Adrenal gland (tissue), 19 donors: ENCODE measurements at places on chromosomes 16 and 17.

- H3K4me3 ChIP-seq: no peak overlapping the region
- no peaks in the 10 kb centered on the region for H3K36me3 ChIP-seq
- H3K4me1 ChIP-seq: peaks cover 17% of the 10 kb centered on the region
- H3K27me3 ChIP-seq: no peaks in the 10 kb centered on the region
- H3K27ac ChIP-seq: peak overlapping the region; percentile 61
- DNase-seq: no peak
Measured at GRCh38 chr17:80960797-80961452, 30.7 kb upstream of the CHMP6 start.

DNA sequence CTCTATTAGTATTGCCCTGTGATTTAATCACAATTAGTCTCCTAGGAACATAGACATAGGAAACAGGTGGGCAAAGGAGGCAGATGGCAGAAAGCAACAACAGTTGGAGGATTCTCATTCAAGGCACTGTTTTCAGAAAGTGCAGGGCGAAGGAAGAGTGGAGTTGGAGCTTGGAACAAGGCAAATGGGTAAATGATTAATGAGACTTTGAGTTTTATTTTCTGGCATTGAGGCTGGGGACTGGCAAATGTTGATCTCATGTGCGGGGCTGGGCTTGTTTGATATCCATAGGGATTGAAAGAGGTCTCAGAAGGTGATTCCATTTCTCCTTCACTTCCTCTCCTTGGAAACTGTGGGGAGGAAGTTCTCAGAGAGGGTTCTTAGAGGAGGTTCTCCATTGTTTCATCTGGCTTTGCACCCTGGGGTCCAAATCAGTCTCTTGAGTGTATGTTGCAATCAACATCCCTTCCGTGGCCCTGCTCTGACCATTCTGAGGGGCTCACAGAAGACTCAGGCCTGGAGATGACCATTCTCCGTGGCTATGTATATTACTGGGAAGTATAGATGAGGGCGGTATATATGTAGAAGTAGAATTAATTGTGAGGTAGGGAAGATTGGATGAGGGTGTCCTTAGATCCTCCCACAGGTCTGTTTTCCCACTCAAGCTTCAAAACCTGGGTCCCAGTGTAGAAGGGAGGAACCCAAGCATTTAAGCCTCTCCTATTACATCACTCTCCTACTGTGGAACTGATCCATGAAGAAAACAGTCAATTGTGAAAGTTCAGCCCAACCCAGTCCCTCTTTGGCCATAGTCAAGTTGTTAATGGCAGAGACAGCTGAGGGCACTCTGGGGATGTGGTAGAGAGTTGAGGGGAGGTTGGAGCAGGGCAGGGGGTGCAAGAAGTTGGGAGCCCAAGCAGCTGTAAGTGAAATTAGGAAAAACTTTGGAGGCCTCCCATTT, 36.5 kb upstream of the SRSF1 start:
- no peaks in the 10 kb centered on the region for H3K27me3 ChIP-seq
- no peaks in the 10 kb centered on the region for H3K4me1 ChIP-seq
- DNase-seq: no peak

GRCh38 chr17:1830288-1830687, 483 bp downstream of the RPA1 start:
- no peak for DNase-seq
- H3K27ac ChIP-seq: peak overlapping the region; percentile 91
- peak overlapping the region; percentile 81 for H3K4me3 ChIP-seq

DNA sequence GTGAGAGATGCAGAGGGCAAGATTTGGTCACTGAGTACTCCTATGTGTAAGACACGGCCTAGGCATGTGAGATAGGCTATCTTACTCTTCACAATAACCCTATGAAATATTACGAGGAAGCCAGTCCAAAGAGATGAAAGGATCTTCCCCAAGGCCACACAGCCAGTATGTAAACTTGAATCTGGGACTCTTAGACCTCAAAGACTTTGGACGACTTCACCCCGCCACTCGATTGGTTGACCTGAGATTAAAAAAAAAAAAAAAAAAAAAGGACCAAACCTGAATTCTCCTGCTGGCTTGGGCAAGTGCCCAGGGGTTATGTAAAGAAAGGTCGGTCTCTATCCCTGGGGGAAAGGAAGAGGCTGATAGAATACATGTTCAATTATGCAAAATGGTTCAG, 33.1 kb downstream of the PIPOX start:
- H3K27ac ChIP-seq: no peak overlapping the region
- no peak overlapping the region for H3K4me3 ChIP-seq
- DNase-seq: no peak
- H3K4me1 ChIP-seq: no peaks in the 10 kb centered on the region

GRCh38 chr17:40522250-40522960, 21.0 kb upstream of the TNS4 start:
- no peaks in the 10 kb centered on the region for H3K36me3 ChIP-seq
- DNase-seq: no peak
- no peak overlapping the region for H3K27ac ChIP-seq
- no peak overlapping the region for H3K4me3 ChIP-seq
- H3K27me3 ChIP-seq: no peaks in the 10 kb centered on the region

DNA sequence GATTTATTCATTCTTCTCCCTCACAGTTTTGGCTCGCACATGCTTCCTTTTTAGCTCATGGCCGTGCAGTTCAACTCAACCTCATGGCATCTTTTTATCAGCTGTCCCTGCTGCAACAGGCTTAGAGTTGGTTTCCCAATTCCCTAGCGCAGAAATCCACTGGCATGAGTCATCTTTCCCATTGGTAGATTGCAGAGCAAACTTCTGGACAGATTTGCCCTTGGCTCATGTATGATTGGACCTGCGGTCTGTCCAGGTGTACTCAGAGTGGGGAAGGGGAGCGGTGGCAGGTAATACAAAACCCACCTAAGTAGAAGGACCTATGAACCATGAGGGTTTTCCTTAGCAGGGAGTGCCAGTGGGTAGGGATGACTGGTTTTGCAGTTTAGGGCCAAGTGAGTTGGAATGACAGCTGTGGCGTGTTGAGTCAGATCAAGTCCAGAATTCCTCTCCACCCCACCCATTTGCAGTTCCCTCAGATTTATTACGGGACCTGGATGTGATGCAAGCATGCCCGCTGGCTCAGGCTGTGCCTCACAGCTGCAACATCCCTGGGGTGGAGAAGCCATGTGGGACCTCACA, 584.7 kb downstream of the WWOX start:
- no peaks in the 10 kb centered on the region for H3K27me3 ChIP-seq
- peak; percentile 64 for DNase-seq
- H3K4me1 ChIP-seq: peaks cover 16% of the 10 kb centered on the region
